ENCODE measurements at places on chromosomes 6 and 20.
A peak's percentile ranks its signal among the peaks of the same experiment; 100 is the strongest.

DNA sequence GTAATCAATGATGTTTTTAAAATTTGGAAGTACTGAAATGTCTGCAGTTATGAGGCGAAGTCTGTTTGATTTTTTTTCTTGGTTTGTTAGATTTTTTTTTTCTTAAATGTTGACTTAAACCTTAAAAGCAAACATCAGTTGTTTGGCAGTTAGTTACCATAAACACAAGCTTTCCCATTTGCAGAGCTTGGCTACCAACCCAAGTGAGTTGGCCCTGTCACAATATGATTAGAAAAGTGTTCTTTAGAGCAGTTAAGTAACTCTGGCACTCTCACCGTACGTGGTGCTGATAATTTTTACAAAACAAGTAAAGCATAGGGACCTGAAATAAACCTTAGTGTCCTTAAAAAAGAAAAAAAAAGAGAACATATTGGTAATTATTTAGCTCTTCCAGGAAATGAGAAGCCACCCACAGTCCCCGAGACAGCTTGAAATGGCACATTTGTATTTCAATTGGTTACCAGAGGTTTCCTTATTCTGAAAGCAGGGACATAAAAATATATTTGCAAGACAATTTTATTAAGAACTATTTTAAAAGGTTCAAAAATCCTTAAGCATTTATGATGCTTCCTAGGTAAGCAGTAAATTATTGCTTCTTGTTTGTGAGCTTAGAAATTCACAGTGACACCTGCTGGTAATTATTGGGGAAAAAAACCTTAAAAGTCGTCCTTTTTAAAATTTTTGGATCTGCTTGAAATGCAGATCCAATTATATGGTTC is 3.9 kb downstream of the HEY2 start:
- DNase-seq: no peak

- no peak for DNase-seq
Measured at GRCh38 chr20:46025376-46025783, 3.6 kb upstream of the SLC12A5 start.

DNA sequence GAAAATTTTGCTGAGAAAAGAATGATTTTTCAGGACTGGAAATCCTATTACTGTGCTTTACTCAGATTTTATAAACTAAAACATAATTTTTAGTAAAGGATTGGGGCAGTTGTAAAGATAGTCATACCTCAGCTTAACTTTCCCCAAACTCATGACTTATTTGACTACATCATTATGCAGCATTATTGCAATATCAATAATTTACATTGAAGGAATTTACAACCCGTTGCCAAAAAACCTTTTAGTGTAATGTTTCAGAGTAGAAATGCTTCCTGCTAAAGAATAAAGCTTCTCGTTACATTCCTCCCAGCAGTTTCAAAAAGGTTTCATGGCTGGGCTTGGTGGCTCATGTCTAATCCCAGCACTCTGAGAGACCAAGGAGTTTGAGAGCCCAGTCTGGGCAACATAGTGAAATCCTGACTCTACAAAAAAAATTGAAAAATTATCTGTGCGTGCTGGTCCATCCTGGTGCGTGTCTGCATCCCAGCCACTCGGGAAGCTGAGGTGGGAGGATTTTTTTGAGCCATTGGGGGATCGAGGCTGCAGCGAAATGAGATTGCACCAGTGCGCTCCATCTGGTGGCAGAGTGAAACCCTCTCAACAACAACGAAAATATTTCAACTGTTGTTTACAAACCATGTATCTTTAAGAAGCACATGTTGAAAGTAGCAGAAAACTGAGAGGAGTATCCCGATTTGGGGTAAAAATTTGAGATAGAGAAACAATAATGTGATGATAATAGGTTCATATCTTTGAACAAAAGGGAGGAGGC is 4.4 kb downstream of the AMD1 start:
- peak; percentile 56 for DNase-seq

GRCh38 chr6:167836721-167837120 is 10.0 kb downstream of the AFDN start:
- DNase-seq: no peak

DNA sequence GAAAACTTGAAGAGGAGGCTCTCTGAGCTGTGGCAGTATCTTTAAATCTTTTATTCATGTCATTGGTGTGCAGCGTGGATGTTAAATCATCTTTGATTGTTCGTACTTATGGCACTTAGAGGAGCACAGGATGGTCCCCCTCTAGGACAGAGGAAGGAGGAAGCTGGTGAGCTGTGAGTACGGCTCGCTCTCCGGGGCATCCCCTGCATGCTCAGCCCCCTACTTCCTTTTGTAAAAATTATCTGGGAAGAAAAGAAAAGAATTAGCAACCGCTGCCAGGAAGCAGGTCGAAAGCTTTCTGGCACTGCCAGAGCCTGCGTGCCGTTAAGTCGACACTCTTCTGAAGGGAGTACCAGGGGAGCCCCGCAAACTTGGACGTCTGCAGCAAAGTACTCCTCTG is 158.5 kb downstream of the SYNDIG1 start:
- DNase-seq: no peak

DNA sequence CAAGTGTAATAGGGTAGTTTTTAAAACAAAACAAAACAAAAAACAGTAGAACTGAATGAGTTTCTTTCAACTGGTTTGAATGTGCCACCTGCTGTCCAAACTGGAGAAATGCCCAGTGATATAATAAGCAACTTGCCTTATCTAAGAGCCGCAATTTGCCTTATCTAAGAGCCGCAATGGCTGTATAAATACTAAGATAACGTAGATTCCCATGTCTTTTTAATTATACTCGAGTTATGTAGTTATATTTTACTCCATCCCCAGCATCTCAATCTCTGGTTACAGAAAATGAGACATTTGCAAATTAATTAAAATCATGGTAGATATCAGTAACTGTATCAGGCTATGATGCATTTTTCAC is 67.2 kb downstream of the RPP40 start:
- peak; percentile 70 for DNase-seq

DNA sequence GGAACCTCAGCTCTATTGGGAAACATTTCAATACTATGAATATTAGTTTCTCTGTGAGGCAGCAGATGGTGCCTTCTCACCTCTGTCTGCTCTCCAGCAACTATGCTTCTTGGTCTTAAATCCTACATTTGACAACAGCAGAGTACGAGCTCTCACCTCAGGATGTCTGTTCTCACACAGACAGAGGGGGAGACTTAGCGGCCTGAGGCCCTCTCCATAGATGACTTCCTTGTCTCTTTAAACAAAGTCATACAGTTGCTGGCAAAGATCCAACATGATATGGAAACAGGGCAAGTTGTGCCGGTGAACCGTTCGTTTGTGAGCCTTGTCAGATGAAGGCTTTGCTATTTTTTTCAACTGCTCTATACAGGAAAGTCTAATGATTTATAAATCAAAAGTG is 43.7 kb upstream of the GABRR1 start:
- DNase-seq: peak; percentile 60

DNA sequence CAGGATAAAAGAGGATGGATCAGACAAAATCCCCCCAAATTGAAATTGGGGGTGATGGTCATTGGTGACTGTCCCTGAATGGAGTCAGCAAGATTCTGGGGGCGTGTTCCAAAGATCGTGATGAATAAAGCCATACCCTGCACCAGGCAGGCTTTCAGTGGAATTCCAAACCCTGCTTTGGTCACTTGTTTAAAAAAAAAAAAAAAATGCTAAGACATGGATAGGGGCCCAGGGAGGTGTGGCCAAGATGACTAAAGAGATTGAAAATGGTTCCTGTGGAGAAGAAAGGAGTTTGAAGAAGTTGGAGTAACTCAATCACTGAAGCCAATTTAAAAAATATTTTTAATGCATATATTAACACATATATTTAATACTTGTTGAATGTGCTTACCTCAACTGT is 161.4 kb upstream of the KCNG1 start:
- no peak for DNase-seq

- DNase-seq: no peak
Measured at GRCh38 chr6:117149324-117149723, 116.0 kb upstream of the VGLL2 start.

GRCh38 chr6:50249493-50249892 is 199.8 kb upstream of the DEFB112 start:
- DNase-seq: no peak

GRCh38 chr20:41131594-41132387 is 5.6 kb upstream of the PLCG1 start:
- DNase-seq: no peak

GRCh38 chr6:938271-938905 is 245.4 kb upstream of the EXOC2 start:
- DNase-seq: no peak

GRCh38 chr20:5918856-5919625 is 31.3 kb downstream of the TRMT6 start:
- no peak for DNase-seq

DNA sequence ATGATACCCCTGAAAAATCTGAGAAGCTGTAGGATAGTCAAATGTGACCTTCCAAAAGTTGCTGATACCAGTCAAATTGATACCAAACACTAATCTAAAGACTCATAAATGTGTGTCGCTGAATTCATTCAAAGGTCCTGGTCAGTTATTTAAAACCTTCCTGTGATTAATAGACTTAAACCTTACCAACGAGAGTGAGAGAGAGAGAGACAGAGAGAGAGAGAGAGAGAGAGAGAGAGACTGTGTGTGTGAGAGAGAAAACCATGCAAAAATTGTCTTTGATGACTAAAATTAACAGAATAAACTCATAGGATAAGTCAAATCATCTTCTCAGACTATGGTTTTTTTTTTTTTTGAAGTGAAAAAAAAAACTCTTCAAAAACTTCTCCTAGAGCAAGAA is 370.9 kb upstream of the HS3ST5 start:
- DNase-seq: no peak

GRCh38 chr6:113837170-113837569 is 20.0 kb upstream of the MARCKS start:
- DNase-seq: no peak

- DNase-seq: peak; percentile 78
Measured at GRCh38 chr20:49853640-49854039, 41.0 kb downstream of the SLC9A8 start.

- no peak for DNase-seq
Measured at GRCh38 chr20:1038205-1038604, 36.1 kb upstream of the RSPO4 start.

DNA sequence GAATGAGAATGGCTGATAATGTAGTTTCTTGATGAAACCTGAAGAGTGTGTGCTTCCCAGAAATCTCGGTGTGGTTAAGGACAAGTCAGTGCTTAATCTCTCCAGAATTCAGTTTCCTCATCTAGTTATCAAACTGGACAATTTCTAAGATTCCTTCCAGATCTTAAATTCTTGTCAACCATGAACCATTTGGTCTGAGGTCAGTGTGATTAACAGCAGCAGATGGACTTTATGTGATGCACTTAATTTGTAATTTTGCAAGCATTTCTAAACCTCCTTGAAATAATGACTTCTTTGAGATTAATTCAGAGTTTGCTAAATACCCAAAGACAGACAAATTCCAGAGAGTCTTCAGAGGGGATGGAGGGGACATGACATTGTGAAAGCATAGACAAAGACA is 160.3 kb downstream of the KIF16B start:
- DNase-seq: no peak

DNA sequence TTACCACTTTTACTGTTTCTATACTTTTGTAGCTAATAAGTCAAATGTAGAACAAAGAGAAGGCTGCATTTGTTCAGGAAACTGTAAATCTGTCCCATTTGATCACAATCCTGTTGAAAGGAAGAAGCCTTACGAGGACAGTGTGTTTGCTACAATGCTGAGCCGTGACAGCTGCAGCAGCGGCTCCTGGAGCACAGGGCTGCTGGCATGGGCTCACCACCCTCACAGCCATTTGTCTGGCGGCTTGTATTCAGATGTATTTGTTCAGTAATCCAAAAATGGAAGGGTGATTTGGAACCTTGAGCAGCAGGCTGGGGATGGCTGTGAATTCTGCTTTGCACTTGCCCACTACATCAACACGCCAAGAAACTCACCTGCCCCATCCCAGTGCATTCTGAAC is 5.7 kb downstream of the TUBB2A start:
- no peak for DNase-seq

GRCh38 chr6:91497770-91498169 is 910.9 kb upstream of the MAP3K7 start:
- no peak for DNase-seq

DNA sequence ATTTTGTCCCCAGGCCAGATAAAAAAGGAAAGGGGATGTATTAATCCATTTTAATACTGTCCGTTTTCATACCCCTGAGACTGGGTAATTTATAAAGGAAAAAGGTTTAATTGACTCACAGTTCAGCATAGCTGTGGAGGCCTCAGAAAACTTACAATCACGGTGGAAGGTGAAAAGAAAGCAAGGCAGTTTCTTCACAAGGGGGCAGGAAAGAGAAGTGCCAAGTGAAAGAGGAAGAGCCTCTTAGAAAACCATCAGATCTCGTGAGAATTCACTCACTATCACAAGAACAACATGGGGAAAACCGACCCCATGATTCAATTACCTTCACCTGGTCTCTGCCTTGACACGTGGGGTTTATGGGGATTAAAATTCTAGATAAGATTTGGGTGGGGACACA is 152.5 kb downstream of the IBTK start:
- no peak for DNase-seq

GRCh38 chr6:15400572-15401004 is 154.7 kb downstream of the JARID2 start:
- peak; percentile 41 for DNase-seq

GRCh38 chr6:31723245-31723979 is at the start of gene MPIG6B:
Gene MPIG6B, plus strand, starts transcription at chr6:31723373. Its CDS starts 11 bp downstream, at chr6:31723384.
- DNase-seq: no peak

Data from hepatocyte (in vitro differentiated cells).